ENCODE measurements at places on chromosomes 7 and 10. TPM values are rescaled to one million over a fixed set of nuclear protein-coding genes. Genes with fewer than 3 reads are reported as not detected.

DNA sequence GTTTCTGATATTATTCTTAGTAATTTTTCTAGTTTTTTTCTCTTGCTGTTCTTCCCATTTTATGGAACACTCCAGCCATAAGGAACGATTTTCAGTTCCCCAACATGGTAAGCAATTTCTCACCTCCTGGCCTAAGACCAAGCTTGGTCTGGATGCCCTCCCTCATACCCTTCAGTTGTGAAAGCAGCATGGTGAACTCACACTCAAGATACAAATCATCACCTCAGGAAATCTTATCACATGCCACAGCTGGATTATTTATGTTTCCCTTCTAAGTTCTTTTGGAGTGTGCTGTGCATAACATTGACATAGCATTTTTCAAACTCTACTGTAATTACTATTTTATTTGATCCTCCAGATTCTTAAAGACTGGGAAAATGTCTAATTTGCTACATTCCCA, 216.6 kb downstream of the AGMO start:
- no peak for DNase-seq

GRCh38 chr7:80324032-80324431, 187.8 kb downstream of the GNAT3 start:
- no peak for DNase-seq

- DNase-seq = no peak
These were observed 48.8 kb upstream of the SMNDC1 start for GRCh38 chr10:110353244-110354119.

DNA sequence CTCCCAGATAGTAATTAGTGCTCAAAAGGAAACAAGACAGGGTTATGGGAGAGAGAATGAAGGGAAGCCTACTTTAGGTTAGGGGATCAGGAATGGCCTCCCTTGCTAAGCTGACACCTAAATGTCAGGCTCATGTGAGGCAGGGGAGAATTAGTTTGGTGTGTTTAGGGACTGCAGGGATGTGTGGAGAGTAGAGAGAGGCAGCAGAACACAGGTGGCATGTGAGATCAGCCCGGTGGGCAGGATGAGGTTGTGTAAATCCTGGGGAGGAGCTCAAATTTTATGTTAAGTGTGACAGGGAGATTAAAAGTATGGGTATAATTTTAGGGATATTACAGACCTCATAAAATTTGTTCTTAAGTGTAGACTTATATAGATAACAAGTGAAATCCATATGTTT, 56.2 kb upstream of the ZNF438 start:
- DNase-seq = no peak

DNA sequence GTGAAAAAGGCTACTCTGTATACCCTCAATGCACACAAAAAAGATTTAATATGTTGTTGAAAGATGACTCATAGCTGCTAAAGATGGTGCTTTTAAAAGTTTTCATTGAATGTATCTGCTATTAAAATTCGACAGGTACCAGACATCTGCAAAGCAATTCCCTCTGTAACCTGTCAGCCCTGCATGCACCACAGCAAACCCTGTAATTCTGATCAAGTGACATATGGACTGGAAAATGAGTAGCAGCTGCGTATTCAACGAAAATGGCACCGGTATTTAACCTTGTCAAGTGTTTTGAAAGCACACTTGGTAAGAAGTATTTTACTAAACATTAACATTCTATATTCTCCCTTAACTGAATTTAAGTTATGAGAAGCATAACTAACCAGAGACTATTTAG, 58.2 kb upstream of the PTPRN2 start:
- DNase-seq = no peak

DNA sequence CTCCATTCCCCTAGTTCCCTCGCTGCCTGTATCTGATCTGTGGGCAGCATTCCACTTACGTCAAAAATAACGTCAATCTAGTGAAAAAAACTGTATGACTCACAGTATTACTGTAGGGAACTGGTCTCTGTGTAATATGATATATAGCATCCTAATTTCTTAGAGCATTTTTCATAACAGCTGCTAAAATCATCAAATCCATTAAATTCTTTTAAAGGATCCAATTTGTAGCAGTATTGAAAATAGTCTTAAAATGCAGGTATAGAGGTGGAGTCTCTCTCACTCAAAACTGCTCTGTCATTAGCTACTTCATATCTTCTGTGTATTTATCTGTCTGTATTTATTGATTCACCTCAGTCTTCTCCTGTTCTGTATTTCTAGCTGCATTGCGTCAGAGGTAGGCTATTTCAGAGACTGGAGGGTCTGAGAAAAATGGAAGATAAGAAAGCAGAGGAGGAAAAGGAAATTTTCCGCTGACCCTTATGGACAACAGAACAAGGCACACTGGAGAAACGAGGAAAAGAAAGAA, 59.9 kb downstream of the PON1 start:
- DNase-seq = no peak

GRCh38 chr7:109158246-109158645, 588.6 kb downstream of the DNAJB9 start:
- no peak for DNase-seq

The SORCS1 gene
- total RNA-seq = 0.88 TPM

- no peak for DNase-seq
These were observed 14.9 kb upstream of the ATP6V1F start for GRCh38 chr7:128847721-128848211.

GRCh38 chr10:6918305-6918704, 338.2 kb upstream of the PRKCQ start:
- peak; percentile 1 for DNase-seq

DNA sequence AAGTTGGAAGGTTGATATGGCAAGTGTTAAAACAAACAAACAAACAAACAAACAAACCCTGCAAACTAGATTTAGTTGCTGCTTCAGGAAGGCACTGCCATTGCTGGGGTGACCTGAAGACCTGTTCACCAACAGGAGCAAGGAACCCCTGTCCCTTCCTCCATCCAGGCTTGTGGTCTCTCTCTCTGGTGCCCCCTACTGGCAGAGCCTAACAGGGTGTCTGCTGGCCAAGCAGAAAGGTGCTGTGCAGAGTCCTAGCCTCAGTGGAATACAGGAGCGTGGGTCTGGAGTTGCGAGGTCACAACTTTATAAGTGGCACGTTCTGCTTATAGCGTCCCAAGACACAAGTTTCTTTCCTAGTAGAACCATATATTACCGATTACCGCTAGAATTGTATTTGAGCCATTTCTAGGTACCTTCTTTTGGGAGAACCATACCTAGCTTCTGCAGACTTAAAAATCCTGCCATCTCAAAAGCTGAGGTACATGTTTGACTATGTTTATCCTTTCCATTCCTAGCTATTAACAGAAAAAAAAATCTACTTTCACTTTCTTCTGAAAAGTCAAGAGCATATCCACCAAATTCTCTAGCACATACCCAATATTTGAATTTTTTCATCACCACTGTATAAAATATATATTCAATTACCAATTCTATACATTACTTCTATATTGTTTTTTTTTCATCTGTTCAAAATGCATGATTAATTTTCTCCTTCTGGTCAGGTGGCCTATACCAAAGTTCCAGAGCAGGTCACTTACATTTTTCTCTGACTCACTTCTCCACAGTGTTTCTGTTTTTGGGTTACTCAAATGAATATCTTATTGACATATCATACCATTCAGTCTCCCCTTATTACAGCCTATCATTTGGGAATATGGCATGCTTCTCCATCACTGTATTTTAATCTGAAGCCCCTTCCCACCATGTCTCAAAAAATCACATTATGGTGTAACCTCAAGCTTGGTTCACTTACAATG, 29.1 kb upstream of the CALD1 start:
- DNase-seq = no peak
